Mammary epithelial cell (primary cell): ENCODE measurements at places on chromosomes 16 and 17. TPM values are rescaled to one million over a fixed set of nuclear protein-coding genes. Genes with fewer than 3 reads are reported as not detected.
A peak's percentile ranks its signal among the peaks of the same experiment; 100 is the strongest.

GRCh38 chr16:15963307-15963910 lies 14.0 kb downstream of the ABCC1 start:
- DNase-seq = no peak

GRCh38 chr17:51830886-51831285 lies 327.6 kb downstream of the CA10 start:
- DNase-seq = no peak

DNA sequence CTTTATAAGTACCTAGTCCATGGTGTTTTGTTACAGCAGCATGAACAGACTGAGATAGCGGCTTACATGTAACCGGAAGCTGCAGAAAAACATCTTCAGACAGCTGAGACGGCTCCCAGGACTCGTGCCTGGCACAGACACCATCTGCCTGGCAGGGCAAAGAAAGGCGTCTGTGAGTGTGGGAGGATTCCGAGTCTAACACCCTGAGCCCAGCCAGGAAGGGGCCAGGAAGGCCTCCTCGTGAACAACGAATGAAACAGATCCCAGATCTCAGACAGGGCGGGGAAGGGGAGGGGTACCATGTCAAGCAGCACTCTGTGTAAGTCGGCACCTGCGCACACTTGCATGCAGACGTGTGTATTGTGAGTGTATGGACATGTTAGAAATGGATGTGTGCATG lies 4.4 kb upstream of the CSNK1D start:
- no peak for DNase-seq

DNA sequence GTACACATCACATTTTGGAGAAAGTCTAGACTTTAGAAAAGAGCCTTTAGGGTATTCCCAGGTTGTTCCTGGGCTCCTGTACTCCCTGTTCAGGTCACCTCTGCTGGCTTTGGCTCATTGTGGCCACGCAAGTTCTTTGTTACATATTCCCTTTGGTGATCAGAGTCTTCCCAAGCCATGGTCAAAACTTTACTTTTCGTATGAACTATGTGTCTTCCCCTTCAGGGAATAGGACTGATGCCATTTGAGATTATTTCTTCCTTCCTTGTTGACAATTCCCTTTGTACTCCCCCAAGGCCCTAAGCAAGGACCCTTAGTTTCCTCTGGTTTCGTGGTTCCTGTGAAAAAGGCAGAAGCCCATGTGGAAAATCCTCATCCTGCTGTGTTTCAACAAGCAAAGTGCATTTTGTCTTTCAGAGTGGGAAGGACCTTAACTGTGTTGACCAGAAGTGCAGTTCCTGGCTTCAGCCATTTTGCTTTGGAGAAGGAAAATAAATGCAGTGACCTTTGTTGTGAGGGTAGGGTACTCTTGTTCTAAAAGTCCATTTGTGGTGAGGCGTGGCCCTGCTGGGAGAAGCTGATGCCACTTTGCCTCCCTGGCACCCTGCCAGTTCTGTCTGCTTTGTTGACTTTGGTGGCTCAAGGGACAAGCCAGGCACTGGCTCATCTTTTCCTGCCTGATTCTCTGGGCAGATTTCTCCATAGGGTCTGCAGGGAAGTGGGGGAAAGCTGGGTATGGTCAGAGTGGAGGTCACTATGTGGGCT lies 55.1 kb downstream of the ZNRF1 start:
- no peak for DNase-seq

- DNase-seq = no peak
Observed at GRCh38 chr17:80822700-80823410, 168.8 kb upstream of the CHMP6 start.

DNA sequence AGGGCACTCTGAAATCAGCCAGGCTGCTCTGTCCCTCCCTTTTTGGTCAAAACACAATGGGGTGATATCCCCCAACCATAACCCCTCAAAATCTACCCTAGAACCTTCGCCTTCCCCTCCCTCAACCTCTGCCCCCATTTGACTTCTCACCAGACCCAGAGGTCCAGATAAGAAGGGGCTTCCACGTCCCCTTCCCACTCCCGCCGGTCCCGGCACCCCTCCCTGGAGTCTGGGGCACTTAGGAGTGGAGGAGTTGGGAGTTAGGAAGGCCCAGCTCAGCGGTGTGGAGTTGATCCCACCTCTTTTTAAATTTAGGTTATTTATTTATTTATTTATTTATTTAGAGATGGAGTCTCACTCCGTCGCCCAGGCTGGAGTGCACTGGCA lies 619 bp upstream of the TMEM92 start:
- no peak for DNase-seq

GRCh38 chr16:55264949-55265348 lies 59.1 kb upstream of the IRX6 start:
- DNase-seq = no peak

GRCh38 chr17:54967621-54968261 lies 713 bp downstream of the COX11 start:
- DNase-seq = peak; percentile 35

DNA sequence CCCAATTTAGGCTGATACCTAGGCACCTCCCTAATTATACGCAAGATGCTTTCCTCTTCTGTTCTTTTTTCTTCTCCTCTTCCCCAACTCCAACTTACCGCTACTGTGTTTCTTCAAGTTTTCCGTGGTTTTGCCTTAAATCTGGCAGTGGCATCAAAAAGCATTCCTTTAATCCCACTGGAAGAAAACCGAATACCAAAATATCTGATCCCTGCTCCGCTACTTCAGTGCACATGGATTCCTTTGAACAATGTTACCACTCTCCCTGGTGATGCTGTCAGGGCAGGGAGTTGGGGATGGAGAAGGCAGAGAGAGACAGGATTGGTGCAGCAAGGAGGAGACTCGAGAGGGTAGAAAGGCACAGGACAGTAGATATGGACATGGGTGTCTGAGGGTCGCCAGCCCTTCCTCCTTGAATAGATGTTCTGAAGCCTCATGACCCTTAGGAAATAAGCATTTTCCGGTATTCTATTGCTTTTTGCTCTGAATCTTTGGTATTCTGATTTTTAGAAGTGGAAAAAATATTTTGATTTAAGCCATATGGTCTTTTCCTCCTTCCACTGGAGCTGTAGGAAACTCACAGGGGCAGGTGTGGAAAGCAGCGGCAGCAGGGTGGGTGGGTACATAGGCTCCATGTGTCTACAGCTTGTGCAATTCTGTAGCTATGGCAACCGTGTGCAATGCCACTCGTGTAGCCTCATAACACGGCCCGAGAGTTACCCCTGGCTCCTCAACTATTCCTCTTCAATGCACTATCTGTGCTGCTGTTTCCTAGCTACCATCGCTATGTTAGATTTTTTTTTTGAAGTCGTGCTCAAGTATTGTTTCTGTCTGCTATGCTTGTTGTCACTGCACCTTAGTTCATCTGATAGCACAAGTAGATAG lies 32.3 kb upstream of the TANC2 start:
- DNase-seq = no peak

DNA sequence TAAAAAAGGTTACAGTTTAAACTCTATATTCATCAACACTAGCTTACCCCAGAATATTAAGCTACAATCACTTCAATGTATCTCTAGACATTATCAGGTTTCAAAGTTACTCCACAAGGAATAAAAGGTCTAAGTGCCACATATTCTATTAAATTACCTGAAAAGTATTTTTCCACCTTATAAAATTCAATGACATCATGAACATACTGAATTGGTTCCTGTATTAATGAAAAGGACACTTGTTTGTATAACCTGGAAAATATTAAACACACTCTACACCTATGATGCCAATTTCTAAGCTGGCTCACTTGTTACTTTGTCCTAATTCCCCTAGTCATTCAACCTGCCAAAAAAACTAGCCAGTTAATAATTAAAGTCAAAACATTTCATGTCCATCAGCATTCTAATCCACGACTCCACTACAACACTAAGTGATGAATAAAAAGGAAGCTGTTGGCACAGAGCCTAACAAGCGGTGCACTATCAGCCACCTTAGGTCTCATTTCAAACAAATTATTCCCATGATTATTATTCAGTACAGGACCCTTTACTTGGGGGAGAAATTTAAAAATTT lies 12.2 kb downstream of the MED13 start:
- no peak for DNase-seq

DNA sequence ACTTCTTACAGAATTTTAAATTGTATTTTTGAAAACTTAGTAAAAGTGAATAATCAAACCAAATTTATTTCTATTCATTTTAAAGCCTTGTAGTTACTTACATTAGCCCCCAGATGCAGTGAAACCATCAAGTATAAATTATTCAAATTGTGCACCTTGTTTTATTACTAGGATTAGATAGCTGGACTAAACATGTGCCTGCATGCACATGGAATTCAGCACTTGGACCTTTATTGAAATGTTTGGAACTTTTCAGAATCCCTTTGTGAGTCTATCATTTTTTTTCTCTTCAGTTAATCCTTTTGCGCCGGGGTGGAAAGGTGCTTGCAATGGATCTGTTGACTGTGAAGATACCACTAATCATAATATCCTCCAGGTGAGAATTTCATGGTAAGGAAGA lies 4.7 kb downstream of the ZPBP2 start:
- peak; percentile 32 for DNase-seq

GRCh38 chr16:76796416-76796815 lies 394.6 kb upstream of the MON1B start:
- DNase-seq = no peak

DNA sequence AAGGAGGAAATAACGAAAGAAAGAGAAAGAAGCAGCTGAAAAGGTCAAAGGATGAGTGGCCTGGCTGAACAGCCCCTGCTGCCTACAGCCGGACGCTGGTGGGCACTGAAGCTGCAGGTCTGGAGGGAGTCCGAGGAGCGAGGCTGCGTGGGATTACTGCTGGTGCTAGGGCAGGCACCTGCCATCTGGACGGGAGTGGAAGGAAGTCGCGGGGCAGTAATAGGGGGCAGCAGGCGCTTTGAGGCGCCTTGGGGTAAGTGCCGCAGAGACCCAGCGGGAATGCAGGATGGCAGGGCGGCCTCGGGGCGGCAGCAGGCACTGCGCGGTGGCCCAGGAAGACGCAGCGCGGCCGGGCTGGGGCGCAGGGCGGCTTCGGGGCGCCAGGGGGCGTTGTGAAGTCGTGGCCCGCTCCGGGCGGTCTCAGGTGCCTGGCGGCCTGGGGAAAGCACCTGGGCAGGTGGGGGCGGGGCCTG lies 303 bp upstream of the SCNN1G start:
- peak; percentile 88 for DNase-seq

GRCh38 chr17:80703142-80703478 lies 158.5 kb downstream of the RPTOR start:
- DNase-seq = no peak

DNA sequence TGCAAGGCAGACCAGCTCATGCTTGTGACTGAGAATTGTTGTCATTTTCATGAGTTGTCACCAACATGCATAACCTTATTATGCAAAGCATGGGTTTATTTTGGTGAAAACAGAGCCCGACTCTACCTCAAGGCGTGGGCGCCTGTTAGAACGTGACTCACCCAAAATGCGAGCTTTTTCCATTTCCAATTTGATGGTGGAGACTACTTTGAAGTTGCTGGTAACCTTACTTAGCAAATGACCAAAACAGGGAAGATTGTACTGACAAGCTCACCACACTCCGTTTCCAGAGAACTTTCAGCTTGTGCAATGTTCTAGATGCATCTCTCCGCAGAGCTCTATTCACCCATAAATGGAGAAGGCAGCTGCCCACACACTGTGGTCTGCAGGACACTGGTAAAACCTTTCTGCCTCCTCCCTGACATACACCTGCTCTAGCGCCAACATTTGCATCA lies 284.5 kb downstream of the MAF start:
- DNase-seq = no peak

- DNase-seq = no peak
Observed at GRCh38 chr17:34841467-34841866, 119.8 kb downstream of the CCT6B start.

GRCh38 chr17:37833237-37833859 lies 88.5 kb upstream of the HNF1B start:
- no peak for DNase-seq

GRCh38 chr16:8254405-8254804 lies 335.9 kb downstream of the TMEM114 start:
- DNase-seq = no peak

GRCh38 chr16:83692224-83692623 lies 115.6 kb upstream of the HSBP1 start:
- DNase-seq = no peak

GRCh38 chr16:89246383-89246902 lies 28.9 kb downstream of the ZNF778 start:
- DNase-seq = no peak

DNA sequence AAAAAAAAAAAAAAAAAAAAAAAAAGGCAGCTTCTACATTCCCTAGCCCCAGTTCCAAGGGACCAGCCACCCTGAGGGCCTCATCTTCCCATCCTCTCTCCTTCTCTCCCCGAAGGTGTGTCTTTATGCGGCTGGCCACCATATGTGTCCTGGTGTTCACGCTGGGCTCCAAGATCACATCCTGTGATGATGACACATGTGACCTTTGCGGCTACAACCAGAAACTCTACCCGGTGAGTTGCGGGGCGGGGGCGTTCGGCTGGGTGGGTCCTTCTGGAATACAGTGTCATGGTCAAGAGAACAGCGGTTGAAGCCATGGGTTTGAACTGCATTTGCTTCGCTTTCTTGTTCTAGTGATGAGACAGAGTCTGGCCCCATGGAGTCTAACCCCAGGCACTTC lies 22.6 kb upstream of the COQ7 start:
- no peak for DNase-seq

CPHXL2 gene
- not detected for polyA plus RNA-seq

OR4D1 gene
- polyA plus RNA-seq = not detected

CLEC18A gene
- 0.07 TPM for polyA plus RNA-seq

FLYWCH2 gene
- 18.4 TPM for polyA plus RNA-seq
